ENCODE measurements at places on chromosomes 2 and 18.

- DNase-seq = no peak
Measured at GRCh38 chr18:61785588-61785987, 107.2 kb downstream of the RNF152 start.

- DNase-seq = no peak
Measured at GRCh38 chr2:85164145-85164569, 31.0 kb downstream of the TCF7L1 start.

DNA sequence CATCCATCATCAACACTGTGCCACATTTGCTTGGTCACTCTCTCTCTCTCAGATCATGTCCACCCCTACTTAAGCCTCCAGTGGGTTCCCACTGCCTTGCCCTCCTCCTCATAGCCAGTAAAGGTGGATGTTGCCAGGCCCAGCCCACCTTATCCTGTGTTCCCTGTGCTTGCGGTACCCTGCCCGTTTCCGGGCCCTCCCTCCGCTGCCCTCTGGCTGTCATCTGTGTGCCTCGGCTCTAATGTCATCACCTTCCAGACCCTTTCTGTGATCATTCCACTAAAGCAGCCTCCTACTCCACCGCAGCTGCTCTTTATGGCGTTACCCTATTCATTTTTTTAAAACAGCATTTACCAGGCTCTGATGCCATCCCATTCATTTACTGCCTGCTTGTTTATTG, 305.7 kb upstream of the SKOR2 start:
- DNase-seq = no peak

GRCh38 chr2:233855345-233855744, 1.0 kb upstream of the HJURP start:
- no peak for DNase-seq

DNA sequence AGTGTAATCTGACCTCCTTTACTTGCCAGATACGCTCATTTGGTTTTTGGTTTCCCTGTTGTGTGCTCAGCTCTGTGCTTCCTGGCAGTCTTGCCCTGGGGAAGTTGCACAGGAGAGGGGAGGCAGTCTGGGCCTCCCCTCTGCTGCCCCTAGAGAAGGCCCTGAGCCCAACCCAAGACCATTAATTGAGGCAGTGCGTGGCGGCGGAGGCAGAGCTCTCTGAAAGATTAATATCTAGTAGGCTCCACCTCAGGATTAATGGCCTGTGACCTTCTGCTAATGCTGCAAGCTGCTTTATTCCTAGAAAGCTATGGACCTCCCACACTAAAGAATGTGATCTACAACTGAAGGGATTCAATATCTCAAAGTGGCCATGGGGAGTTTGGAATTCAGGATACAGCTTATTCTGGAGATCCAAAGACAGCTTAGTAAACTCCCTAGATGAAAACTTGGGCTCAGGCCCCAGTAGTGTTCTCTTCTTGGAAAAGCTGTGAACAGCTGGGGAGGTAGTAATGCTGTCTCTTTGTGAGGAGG, 41.4 kb upstream of the MAPRE2 start:
- DNase-seq = no peak

GRCh38 chr18:23230686-23231085, 95.4 kb downstream of the CABLES1 start:
- DNase-seq = no peak

DNA sequence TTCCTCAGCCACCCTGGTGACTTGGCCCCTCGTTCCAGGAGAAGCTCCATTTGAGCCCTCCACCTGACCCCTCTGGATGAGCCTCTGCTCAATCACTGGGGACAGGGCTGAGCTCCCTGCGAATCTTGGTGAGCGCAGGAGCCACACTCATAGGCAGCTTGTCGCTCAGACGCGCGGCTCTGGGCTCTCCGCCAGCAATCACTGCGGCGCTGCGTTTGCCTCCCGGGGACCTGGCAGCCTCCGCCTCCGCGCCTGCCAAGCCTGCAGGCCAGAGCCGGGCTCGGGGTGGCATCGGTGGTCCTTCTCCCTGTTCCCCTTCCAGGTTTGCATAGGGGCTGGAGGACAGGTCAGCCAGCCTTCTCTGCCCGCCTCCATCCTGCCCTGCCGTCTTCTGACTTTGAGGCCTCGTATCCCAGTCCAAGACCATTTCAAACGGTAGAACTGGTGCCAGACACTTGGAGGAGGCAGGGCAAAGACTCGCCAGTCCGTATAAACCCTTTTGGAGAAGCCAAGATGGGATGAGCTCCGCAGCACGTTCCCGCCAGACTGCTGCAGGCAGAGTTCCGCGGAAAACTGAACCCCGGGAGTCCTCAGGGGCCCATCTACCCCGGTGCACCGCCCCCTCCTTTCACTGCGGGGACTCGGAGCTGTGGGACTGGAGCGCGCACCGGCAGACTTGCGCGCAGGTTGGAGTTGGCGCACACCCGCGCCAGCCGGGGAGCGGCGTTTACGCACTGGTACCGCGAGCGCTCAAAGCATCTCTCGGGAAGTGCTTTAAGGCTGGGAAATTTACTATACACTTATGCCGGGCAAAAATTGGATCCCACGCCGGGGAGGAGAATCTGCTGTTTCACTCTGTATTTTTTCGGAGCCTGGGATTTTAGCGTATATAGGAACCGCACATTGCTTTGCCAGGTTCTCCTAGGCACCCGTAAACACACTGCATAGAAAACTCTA, 1.1 kb upstream of the TACR1 start:
- no peak for DNase-seq

DNA sequence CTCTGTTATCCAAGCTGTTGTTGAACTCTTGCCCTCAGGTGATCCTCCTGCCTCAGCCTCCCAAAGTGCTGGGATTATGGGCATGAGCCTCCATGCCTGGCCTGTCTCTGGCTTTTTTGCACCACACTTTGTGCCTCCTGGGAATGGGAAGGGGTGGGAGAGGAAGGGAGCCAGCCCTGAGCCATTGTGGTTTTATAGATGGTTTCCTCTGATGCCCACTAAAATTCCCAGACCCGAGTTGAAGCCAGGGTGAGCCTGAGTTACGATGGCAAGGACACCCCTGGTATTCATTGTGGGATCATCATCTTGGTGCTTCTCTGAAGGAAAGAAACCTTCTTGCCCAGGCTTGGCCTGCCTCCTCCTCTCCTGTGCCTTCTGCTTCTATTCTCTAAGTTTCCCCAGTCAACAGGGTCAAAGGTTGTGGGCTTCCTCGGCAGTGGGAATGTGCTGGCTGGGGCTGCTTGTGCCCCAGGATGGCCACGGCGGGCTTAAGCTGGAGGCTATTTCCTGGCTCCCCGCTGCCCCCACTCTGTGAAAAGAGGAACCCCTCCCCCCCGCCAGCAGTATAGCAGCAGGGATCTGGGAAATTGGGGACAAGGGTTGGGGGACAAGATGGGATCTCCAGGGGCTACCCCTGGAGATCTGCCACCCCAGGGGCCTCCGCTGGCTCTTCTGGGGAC, 106.2 kb downstream of the STPG4 start:
- DNase-seq = no peak

DNA sequence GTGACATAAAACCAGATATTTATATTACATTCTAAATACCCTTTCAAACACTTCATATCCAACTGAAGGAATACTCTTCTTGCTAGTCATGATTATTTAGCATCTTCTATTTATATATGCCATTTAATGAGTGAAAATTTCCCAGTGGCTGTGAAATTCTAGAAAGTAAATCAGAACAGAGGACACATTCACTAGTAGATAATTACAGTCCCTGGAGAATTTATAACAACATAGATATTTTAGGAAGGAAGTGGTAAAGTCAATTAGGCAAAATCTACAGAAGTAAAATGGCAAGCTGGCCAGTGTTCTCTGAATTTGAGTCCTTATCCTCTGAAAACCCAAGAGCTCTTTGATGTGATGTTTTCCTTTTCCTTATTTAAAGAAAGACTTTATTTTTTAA, 121.8 kb downstream of the PMAIP1 start:
- no peak for DNase-seq

- no peak for DNase-seq
Measured at GRCh38 chr2:160479269-160479668, 14.3 kb downstream of the RBMS1 start.

- no peak for DNase-seq
Measured at GRCh38 chr2:98476192-98476868, 31.7 kb downstream of the INPP4A start.

GRCh38 chr2:68831686-68832232, 39.4 kb downstream of the BMP10 start:
- DNase-seq = no peak

- DNase-seq = no peak
Measured at GRCh38 chr2:71605173-71605641, 151.8 kb downstream of the DYSF start.

- no peak for DNase-seq
Measured at GRCh38 chr2:6957910-6958615, 40.9 kb downstream of the RNF144A start.

Data from stimulated activated CD4-positive, alpha-beta T cell treated with anti-CD3 and anti-CD28 coated beads, Interleukin-15, amount 100 ng/mL, for 48 hours (primary cell).